ENCODE measurements at places on chromosomes 7 and 10. TPM values are rescaled to one million over a fixed set of nuclear protein-coding genes. Genes with fewer than 3 reads are reported as not detected.

Gene SEMA3C
- total RNA-seq, result not detected

Gene TWIST1
- total RNA-seq, result not detected

Gene OR9A2
- not detected for total RNA-seq

Gene ABCB1
- 22.2 TPM for total RNA-seq

Gene ADAMTS14
- not detected for total RNA-seq

Gene SCIN
- total RNA-seq, result 0.29 TPM

Gene TBC1D12
- total RNA-seq, result 0.78 TPM

Gene C10orf90
- not detected for total RNA-seq

Gene ZCWPW1
- total RNA-seq, result 4.3 TPM

Gene AGBL3
- 3.2 TPM for total RNA-seq

Gene RADIL
- total RNA-seq, result 0.20 TPM

- no peak for DNase-seq
These were observed 423.4 kb upstream of the DPP6 start for GRCh38 chr7:153628825-153629224.

DNA sequence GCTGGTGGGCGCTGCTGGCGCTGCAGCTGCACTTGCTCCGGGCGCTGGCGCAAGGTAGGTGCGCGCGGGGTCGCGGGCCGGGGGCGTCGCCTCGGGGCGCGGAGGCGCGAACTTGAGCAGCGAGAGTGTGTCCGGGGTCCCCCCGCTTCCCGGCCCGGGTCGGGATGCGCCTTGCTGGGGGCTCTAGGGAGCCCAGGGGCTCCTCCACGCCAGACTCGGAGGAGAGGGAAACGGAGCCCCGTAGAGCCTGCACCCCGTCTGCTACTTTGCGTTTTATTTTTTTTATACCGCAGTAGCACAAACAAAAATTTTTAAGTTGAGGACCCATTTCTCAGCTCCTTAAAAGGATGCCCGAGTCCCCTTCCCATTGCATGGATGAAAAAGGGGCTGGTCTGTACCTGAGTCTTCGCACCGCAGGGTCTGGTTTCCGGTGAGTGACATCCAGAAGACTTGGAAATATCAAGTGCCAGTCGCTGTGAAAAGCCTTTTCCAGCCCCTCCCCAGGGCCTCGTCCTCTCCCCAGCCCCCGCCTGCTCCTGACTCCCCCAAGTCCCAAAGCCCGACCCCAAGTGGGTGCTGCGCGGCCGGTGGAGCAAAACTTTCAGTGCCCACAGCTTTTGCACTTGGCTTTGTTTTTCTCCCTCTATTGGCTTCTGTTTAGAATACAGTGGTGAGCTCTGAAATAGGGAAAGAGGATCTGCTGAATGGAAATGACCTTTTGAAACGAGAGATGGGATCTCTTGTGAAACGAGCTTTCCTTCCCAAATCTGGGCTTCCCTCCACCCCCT is 973 bp downstream of the SDK1 start:
- DNase-seq, result no peak

DNA sequence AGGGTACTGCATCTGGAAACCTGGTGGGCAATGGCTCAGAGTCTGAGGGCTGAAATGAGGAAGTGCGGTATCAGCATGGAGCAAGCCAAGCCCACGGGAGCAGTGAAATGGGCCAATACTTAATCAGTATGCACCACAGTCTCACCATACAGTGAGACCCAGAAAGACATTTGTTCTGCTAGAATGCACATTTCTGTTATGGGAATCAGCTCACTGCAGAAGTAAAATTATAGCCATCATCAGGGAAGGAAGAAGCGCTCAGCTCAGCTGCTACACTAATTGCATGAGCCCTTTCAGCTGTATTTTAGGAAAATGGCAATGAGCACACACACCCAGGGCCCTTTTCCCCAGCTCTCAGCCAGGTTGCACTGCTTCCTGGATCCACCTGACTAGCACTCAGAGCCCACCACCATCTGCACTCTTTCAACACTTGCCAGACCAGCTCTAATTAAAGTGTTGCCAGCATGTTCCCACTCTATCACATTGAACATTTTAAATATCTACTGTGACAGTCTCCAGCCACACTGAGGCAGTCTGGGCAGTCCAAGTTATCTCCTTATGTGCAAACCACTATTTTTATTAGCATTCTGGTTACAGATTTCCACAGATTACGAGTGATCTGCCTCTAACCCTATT is 44.2 kb upstream of the PIK3AP1 start:
- DNase-seq, result no peak

- peak; percentile 85 for DNase-seq
These were observed 1.6 kb upstream of the ORAI2 start for GRCh38 chr7:102431617-102432298.

GRCh38 chr7:99312316-99313203 is 13.1 kb upstream of the ARPC1A start:
- peak; percentile 47 for DNase-seq

GRCh38 chr7:6078548-6078947 is 47.4 kb downstream of the ANKRD61 start:
- no peak for DNase-seq

GRCh38 chr10:45211576-45211975 is 103.8 kb downstream of the OR13A1 start:
- no peak for DNase-seq

GRCh38 chr10:93445978-93446720 is 36.0 kb downstream of the MYOF start:
- no peak for DNase-seq

DNA sequence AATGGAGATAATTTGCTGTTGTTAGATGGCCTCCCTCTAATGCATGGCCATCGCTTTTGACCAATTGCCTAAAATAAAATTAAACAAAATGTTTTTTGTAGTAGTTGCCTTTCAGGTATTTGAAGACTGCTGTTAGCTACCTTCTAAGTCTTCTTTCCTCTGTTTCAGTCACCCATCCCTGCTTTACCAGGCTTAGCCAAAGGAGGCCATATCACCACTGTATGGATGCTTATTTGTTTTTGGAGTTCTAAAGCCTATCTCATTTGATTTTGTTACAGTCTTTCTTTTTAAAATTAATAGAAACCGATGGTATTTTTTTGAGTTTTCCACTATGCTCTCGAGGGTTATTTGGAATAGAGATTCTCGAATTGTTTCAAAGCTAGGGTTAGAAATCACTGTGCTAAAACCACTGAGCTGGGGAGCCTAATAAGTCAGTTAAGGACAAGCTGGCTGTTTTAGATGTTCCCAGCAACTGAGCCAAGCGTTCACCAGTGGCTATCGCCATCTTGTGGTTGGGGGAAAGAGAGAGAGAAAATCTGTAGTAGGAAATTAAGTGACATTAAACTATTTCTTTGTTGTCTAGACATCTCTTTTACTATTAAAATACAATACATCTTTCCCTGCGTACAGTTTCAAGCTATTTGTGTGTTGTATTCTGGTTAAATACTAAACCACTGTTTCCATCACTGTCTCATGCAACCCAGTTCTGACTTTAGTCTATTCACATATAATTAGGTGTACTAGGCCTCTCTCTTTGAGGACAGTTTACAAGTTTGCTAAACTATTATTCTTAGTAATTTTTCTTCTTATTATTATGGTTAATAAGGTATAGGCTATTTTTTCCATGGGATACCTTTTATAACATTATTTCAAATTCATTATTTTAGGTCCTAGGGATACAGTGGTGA is 52.2 kb downstream of the GPR158 start:
- no peak for DNase-seq

DNA sequence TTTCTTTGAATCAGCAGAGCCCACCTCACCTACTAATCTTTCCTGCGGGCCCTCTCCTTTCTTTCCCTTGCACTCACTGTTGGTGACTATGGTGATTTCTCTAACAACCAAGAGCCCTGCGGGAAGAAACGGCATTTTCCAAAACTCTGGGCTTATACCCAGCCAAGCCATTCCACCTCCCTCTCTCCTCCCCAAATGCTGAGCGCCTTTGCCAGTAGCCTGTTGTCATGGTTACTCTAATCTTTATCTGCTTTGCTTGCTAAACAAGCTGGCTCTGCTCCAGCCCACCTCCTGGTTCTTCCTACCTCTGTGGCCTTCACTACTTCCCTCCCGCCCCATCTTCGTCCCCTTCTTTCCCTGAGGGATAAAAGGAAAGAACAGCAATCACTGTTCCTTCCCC is 86.7 kb downstream of the DGKI start:
- no peak for DNase-seq

DNA sequence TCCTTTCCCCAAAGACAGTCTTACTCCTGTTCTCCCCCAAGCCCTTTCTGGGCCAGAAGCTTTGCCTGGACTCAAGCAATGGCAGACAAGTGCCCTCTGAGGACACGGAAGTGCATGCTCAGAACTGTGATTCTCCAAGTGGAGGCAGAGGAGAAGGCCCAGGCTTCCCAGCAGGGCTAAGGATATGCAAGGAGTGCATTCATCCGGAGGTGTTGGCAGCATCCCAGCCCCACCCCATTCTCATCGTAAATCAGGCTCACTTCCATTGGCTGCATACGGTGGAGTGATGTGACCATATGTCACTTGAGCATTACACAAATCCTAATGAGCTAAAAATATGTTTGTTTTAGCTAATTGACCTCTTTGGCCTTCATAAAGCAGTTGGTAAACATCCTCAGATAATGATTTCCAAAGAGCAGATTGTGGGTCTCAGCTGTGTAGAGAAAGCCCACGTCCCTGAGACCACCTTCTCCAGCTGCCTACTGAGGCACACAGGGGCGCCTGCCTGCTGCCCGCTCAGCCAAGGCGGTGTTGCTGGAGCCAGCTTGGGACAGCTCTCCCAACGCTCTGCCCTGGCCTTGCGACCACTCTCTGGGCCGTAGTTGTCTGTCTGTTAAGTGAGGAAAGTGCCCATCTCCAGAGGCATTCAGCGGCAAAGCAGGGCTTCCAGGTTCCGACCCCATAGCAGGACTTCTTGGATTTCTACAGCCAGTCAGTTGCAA is 1.4 kb upstream of the RBP3 start:
- DNase-seq, result no peak

- no peak for DNase-seq
These were observed 74.3 kb upstream of the ASAH2 start for GRCh38 chr10:50325449-50326171.

GRCh38 chr10:16481052-16481728 is 40.5 kb downstream of the C1QL3 start:
- no peak for DNase-seq

- DNase-seq, result no peak
These were observed 232.2 kb downstream of the TMEM178B start for GRCh38 chr7:141306081-141306480.

DNA sequence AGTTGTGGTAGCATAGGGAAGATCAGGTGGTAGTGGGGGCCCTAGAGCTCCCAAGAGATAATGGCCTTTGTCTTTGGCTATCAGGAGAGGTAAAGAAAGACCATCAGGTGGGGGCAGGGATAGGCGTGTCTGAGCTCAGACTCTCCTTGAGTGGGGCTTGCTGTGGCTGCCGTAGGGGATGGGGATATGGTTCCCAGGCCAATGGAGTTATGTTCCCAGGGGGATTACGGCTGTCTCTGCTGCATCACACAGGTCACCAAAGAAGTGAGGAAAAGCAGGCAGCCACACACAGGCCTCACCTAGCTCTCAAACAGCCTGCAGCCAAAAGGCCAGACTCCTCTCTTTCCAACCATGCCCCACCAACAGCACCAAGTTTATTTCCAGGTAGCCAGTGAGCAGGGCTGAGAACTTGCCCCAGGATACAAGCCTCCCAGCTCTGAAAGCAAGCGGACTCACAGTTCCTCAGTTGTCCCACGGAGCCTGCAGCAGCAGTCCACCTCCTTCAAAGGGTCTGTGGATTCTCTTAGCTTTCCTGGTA is 37.6 kb upstream of the C1QL3 start:
- no peak for DNase-seq

GRCh38 chr7:95718577-95719410 is 53.6 kb upstream of the DYNC1I1 start:
- DNase-seq, result no peak

GRCh38 chr7:143914938-143915652 is 13.1 kb upstream of the TCAF1 start:
- DNase-seq, result no peak

- no peak for DNase-seq
These were observed 101.1 kb downstream of the PKD1L1 start for GRCh38 chr7:47847207-47847606.

Measured in CD8-positive, alpha-beta memory T cell (primary cell).